ENCODE measurements at places on chromosomes 1 and 21.

GRCh38 chr1:18554597-18554996 is 73.9 kb downstream of the KLHDC7A start:
- no peak for DNase-seq

- no peak for DNase-seq
Observed at GRCh38 chr1:178726545-178726944, 1.5 kb downstream of the RALGPS2 start.

- DNase-seq, result no peak
Observed at GRCh38 chr1:97553971-97554370, 366.9 kb downstream of the DPYD start.

- no peak for DNase-seq
Observed at GRCh38 chr1:88462488-88463261, 221.4 kb upstream of the PKN2 start.

DNA sequence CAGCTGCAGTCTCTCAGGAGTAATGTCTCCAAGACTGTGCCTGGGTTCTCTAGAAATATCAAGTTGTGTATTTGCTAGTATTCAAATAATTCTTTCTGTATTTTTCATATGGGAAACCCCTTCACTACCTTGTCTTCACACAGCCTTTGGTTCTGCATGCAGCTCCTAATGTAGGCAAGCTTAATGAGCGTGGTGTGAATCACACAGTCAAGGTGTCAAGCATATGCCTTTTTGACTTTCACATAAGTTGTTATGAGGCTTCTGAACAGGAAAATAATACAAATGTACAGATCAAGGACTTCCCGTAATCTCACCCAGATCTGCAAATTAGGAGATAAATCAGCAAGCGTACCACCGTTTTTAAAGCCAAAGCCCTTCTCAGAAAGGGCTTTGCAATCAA is at the start of gene FCRL3:
Gene FCRL3 (minus strand): TSS at position 38 of the 400 bp plus-strand sequence. CDS start 280 bp downstream, outside the sequence.
- DNase-seq, result no peak

GRCh38 chr1:167634435-167634834 is 4.4 kb downstream of the RCSD1 start:
- DNase-seq, result no peak

GRCh38 chr1:233540816-233541215 is 73.1 kb upstream of the KCNK1 start:
- DNase-seq, result no peak

DNA sequence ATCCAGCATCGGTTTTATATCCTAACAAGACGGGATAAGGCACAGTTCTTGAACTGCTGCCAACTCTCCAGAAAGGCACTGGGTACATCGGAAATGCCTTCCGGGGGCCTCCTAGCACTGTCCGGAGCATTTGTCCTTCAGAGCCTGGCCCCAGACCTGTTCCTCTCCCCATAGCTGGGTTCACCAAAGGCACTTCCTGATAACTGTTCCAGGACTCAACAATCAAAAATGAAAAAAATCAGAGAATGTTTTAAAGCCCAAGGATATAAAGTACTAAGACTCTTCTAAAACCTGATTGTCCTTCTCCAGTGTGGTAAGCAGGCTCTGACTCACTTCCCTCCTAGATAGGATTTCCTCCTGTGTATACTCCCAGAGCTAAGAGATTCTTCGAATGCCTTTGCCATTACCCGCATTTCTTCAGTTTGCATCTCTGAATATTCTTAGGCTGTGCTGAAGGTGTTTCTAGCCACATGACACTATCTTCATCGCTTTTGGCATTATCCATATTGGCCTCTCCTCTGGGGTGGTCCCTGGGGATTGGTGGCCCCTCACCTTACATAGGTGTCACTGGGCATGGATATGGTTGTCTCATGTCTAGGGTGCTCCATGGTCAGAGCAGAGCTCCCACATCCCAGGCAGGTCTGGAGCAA is 112.9 kb downstream of the ZBTB18 start:
- peak; percentile 93 for DNase-seq

GRCh38 chr1:38831731-38832369 is 27.7 kb downstream of the RRAGC start:
- no peak for DNase-seq

- no peak for DNase-seq
Observed at GRCh38 chr1:178023181-178023618, 53.3 kb upstream of the SEC16B start.
